ENCODE measurements at places on chromosomes 3 and 15. TPM values are rescaled to one million over a fixed set of nuclear protein-coding genes. Genes with fewer than 3 reads are reported as not detected.

SLC24A5 gene
- not detected for total RNA-seq

NEK11 gene
- total RNA-seq, result 4.2 TPM

EIF4E3 gene
- 2.6 TPM for total RNA-seq

DET1 gene
- 6.2 TPM for total RNA-seq

KIF15 gene
- 8.6 TPM for total RNA-seq

USP13 gene
- total RNA-seq, result 12.7 TPM

BCHE gene
- total RNA-seq, result 1.1 TPM

KCNMB3 gene
- total RNA-seq, result 0.91 TPM

SLC15A2 gene
- total RNA-seq, result 0.36 TPM

SLC12A8 gene
- 1.3 TPM for total RNA-seq

MAP6D1 gene
- 5.9 TPM for total RNA-seq

Data from A549 treated with DMSO at 1 μM for 4 hours (cell line).